ENCODE measurements at places on chromosomes 12 and 14. TPM values are rescaled to one million over a fixed set of nuclear protein-coding genes. Genes with fewer than 3 reads are reported as not detected.

DBX2 gene
- not detected for total RNA-seq

KRT84 gene
- not detected for total RNA-seq

TTC9 gene
- total RNA-seq: not detected

MORN3 gene
- total RNA-seq: not detected

ZNF385A gene
- 1.6 TPM for total RNA-seq

PRORP gene
- 18.2 TPM for total RNA-seq

OR11H6 gene
- not detected for total RNA-seq

TAS2R31 gene
- 0.97 TPM for total RNA-seq

PLCZ1 gene
- not detected for total RNA-seq

DNA sequence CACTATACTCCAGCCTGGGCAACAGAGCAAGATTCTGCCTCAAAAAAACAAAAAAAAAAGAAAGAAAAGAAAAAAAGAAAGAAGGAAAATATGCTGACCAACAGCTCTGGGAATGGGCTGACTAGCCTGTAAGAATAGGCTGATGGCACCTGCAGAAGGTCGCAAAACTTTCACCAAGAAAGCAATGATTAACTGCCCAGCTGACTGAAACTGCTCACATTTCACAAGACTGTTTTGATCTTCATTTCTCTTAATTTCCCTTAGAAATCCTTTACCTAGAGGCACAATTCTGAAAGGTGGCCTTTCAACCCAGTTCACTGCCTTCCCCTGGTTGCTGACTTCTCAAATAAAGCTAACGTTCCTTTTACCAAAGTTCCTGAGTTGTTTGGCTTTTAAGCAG is 12.4 kb downstream of the BEST3 start:
- no peak for DNase-seq
- no peaks in the 10 kb centered on the region for H3K36me3 ChIP-seq
- peaks cover 27% of the 10 kb centered on the region for H3K4me1 ChIP-seq
- H3K4me3 ChIP-seq: no peak overlapping the region

GRCh38 chr12:55718015-55718414 is 2.2 kb downstream of the BLOC1S1 start:
- H3K27me3 ChIP-seq: no peaks in the 10 kb centered on the region
- H3K4me1 ChIP-seq: peaks cover 61% of the 10 kb centered on the region
- no peak for DNase-seq
- H3K27ac ChIP-seq: peak overlapping the region; percentile 90

GRCh38 chr12:52515927-52516831 is 4.0 kb downstream of the KRT5 start:
- H3K4me3 ChIP-seq: no peak overlapping the region
- peaks cover 49% of the 10 kb centered on the region for H3K27me3 ChIP-seq
- no peaks in the 10 kb centered on the region for H3K36me3 ChIP-seq
- no peak overlapping the region for H3K27ac ChIP-seq
- H3K4me1 ChIP-seq: no peaks in the 10 kb centered on the region

- peaks cover 28% of the 10 kb centered on the region for H3K4me1 ChIP-seq
- peak; percentile 67 for DNase-seq
- H3K4me3 ChIP-seq: peak overlapping the region; percentile 75
- H3K27me3 ChIP-seq: no peaks in the 10 kb centered on the region
- H3K27ac ChIP-seq: peak overlapping the region; percentile 88
Measured at GRCh38 chr12:12890543-12891079, 751 bp upstream of the GPRC5A start.

GRCh38 chr12:6700646-6701051 is at the start of gene PIANP:
PIANP (minus strand) TSS chr12:6700815; CDS start chr12:6698061, 2,754 bp downstream.
- H3K27me3 ChIP-seq: peaks cover 27% of the 10 kb centered on the region
- no peaks in the 10 kb centered on the region for H3K4me1 ChIP-seq
- no peaks in the 10 kb centered on the region for H3K36me3 ChIP-seq
- DNase-seq: peak; percentile 73
- no peak within 1 kb of the TSS for H3K27ac ChIP-seq

- 0 out of 2 replicates have a peak, but pooled peaks cover 6% of the 10 kb centered on the region for H3K36me3 ChIP-seq
- peak; percentile 92 for DNase-seq
- H3K4me1 ChIP-seq: peaks cover 18% of the 10 kb centered on the region
- no peaks in the 10 kb centered on the region for H3K27me3 ChIP-seq
- H3K4me3 ChIP-seq: peak overlapping the region; percentile 90
Measured at GRCh38 chr12:12726555-12727093, 9.5 kb downstream of the CDKN1B start.

- H3K27me3 ChIP-seq: no peaks in the 10 kb centered on the region
- no peak overlapping the region for H3K4me3 ChIP-seq
- no peak overlapping the region for H3K27ac ChIP-seq
- H3K4me1 ChIP-seq: peaks cover 5% of the 10 kb centered on the region
Measured at GRCh38 chr14:95464514-95464913, 51.9 kb downstream of the SYNE3 start.

DNA sequence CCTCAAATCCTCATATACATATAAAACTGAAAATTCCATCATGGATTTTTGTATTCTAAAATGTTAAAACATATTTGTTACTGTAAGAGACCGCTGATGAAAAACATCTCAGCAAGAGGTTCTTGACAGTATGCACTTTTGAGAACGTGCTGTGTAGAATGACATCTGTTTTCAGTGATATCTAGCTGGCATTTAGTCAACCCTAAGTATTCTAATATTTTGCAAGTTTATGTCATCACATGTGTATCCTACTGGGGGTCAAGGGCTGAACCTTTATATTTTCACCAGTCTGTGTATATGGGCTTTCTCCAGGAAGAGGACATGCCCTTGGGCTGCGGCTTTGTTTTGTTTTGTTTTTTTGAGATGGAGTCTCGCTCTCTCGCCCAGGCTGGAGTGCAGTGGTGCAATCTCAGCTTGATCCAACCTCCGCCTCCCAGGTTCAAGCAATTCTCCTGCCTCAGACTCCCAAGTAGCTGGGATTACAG is 22.0 kb upstream of the YARS2 start:
- no peaks in the 10 kb centered on the region for H3K36me3 ChIP-seq
- H3K27ac ChIP-seq: no peak overlapping the region
- H3K4me1 ChIP-seq: no peaks in the 10 kb centered on the region
- H3K27me3 ChIP-seq: no peaks in the 10 kb centered on the region

DNA sequence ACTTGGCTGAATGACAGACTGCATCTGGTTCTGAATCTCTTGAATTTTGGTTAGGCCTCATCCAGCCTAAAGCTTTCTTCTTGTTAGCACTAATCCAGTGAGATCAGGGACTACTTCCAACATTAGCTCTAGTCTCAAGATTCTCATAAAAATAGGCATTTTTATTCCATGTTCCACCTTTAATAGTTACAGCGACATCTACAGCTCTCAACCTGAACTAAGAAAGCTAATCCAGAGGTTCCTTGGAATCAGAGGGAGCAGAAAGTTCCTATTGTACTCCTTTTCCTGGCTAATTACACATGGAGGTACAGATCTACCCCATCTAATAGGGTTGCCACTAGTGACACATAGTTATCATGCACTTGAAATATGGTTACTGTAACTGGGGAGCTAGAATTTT is 391.9 kb downstream of the RMST start:
- H3K4me1 ChIP-seq: no peaks in the 10 kb centered on the region
- H3K4me3 ChIP-seq: no peak overlapping the region
- no peaks in the 10 kb centered on the region for H3K36me3 ChIP-seq
- H3K27ac ChIP-seq: no peak overlapping the region
- no peak for DNase-seq

DNA sequence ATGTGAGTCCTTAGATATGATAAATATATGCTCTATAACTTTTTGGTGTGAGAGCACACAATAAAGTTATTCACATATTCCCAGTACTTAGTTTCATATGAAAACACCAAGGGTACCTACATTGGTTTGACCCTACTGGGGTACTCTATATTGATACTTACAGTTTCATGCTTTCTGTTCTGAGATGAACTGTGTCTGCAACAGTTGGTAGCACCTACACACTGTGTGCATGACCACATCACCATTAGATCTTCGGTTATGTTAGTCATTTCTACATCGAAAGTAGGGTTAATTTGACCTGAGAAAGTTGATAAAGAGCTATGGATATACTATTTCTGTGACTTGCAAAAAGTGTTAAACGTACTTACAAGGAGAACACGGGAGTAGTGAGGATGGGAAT is 337.2 kb downstream of the NPAS3 start:
- H3K4me3 ChIP-seq: no peak overlapping the region
- H3K36me3 ChIP-seq: no peaks in the 10 kb centered on the region
- DNase-seq: no peak
- no peak overlapping the region for H3K27ac ChIP-seq
- peaks cover 5% of the 10 kb centered on the region for H3K4me1 ChIP-seq

- no peak overlapping the region for H3K4me3 ChIP-seq
- no peaks in the 10 kb centered on the region for H3K27me3 ChIP-seq
- no peaks in the 10 kb centered on the region for H3K4me1 ChIP-seq
- no peaks in the 10 kb centered on the region for H3K36me3 ChIP-seq
- H3K27ac ChIP-seq: no peak overlapping the region
Measured at GRCh38 chr12:25894759-25895158, 63.7 kb upstream of the RASSF8 start.

GRCh38 chr14:72701605-72702004 is 192.3 kb downstream of the DPF3 start:
- H3K36me3 ChIP-seq: no peaks in the 10 kb centered on the region
- peaks cover 25% of the 10 kb centered on the region for H3K4me1 ChIP-seq
- H3K4me3 ChIP-seq: no peak overlapping the region
- peak overlapping the region; percentile 96 for H3K27ac ChIP-seq
- DNase-seq: peak; percentile 76

GRCh38 chr14:23653051-23653450 is 16.9 kb downstream of the DHRS2 start:
- H3K4me1 ChIP-seq: no peaks in the 10 kb centered on the region
- H3K27ac ChIP-seq: no peak overlapping the region
- peaks cover 3% of the 10 kb centered on the region for H3K27me3 ChIP-seq
- no peaks in the 10 kb centered on the region for H3K36me3 ChIP-seq
- DNase-seq: no peak
- no peak overlapping the region for H3K4me3 ChIP-seq

DNA sequence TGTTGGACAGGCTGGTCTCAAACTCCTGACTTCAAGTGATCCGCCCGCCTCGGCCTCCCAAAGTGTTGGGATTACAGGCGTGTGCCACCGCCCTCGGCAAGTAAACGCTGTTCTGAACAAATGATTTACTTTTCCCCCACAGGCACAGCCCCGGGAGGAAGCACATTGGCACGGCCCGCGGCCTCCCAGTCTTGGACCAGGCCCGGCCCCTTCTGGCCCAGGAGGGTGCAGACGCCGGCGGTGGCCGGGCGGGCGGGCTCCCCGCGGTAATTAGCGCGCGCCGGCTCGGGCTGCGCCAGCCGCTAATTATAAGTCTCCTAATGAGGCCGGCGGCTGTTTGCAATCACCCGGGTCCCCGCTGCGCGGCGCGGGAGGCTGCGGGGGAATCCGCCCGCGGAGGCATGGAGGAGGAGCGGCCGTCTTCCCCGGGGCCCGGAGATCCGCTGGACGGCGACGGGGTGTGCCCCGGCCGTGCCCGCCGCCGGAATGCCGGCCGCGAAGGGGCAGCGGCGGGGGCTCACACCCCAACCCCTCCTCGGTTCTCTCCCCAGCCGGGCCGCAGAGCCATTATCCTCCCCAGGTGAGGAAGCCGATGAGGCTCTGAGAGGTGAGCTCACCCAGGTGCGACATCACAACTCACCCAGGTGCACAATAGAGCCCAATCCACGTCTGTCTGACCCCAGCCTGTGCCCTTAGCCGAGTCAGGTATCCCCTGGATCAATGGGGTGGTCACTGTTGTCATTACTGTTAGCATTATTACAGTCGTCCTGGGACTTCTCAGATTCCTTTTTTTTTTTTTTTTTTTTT is 3.3 kb upstream of the POP5 start:
- H3K27me3 ChIP-seq: no peaks in the 10 kb centered on the region
- H3K36me3 ChIP-seq: no peaks in the 10 kb centered on the region
- H3K4me1 ChIP-seq: peaks cover 7% of the 10 kb centered on the region
- H3K4me3 ChIP-seq: peak overlapping the region; percentile 68
- no peak overlapping the region for H3K27ac ChIP-seq
- peak; percentile 58 for DNase-seq

- H3K36me3 ChIP-seq: peaks cover 55% of the 10 kb centered on the region
- peak overlapping the region; percentile 64 for H3K4me3 ChIP-seq
- peak overlapping the region; percentile 90 for H3K27ac ChIP-seq
- no peaks in the 10 kb centered on the region for H3K27me3 ChIP-seq
- H3K4me1 ChIP-seq: peaks cover 40% of the 10 kb centered on the region
Measured at GRCh38 chr12:107748472-107748871, 12.5 kb downstream of the PRDM4 start.

DNA sequence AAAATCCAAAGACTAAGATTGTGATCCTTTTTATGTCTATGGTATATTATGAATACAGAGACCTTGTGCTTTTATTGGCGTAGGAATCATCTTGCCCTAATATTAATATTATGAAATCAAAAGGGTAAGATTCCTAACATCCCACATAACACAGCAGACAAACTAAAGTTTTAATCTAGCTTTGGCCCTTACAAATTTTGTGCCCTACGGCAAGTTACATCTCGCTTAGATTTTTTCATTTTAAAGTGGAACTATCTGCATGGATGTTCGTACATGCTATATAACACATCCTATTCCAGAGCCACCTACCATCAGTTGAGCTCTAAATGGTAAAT is 217 bp upstream of the SMIM10L1 start:
- peaks cover 20% of the 10 kb centered on the region for H3K4me1 ChIP-seq
- peak overlapping the region; percentile 83 for H3K27ac ChIP-seq
- H3K27me3 ChIP-seq: no peaks in the 10 kb centered on the region
- DNase-seq: no peak

GRCh38 chr12:17016116-17016864 is 410.3 kb upstream of the LMO3 start:
- H3K36me3 ChIP-seq: no peaks in the 10 kb centered on the region
- DNase-seq: no peak
- H3K4me3 ChIP-seq: no peak overlapping the region
- H3K27ac ChIP-seq: no peak overlapping the region
- no peaks in the 10 kb centered on the region for H3K4me1 ChIP-seq
- H3K27me3 ChIP-seq: no peaks in the 10 kb centered on the region

GRCh38 chr12:63362166-63362565 is 211.2 kb upstream of the AVPR1A start:
- DNase-seq: no peak
- no peaks in the 10 kb centered on the region for H3K27me3 ChIP-seq
- H3K4me3 ChIP-seq: no peak overlapping the region
- H3K36me3 ChIP-seq: no peaks in the 10 kb centered on the region
- H3K27ac ChIP-seq: no peak overlapping the region

- no peak overlapping the region for H3K27ac ChIP-seq
- peak; percentile 74 for DNase-seq
- no peak overlapping the region for H3K4me3 ChIP-seq
- H3K4me1 ChIP-seq: peaks cover 7% of the 10 kb centered on the region
- no peaks in the 10 kb centered on the region for H3K27me3 ChIP-seq
Measured at GRCh38 chr12:8077207-8077606, 4.9 kb upstream of the NECAP1 start.

- no peaks in the 10 kb centered on the region for H3K4me1 ChIP-seq
- no peaks in the 10 kb centered on the region for H3K36me3 ChIP-seq
- no peak for DNase-seq
- no peak overlapping the region for H3K4me3 ChIP-seq
- no peak overlapping the region for H3K27ac ChIP-seq
Measured at GRCh38 chr14:74309125-74310022, 6.6 kb upstream of the ABCD4 start.

DNA sequence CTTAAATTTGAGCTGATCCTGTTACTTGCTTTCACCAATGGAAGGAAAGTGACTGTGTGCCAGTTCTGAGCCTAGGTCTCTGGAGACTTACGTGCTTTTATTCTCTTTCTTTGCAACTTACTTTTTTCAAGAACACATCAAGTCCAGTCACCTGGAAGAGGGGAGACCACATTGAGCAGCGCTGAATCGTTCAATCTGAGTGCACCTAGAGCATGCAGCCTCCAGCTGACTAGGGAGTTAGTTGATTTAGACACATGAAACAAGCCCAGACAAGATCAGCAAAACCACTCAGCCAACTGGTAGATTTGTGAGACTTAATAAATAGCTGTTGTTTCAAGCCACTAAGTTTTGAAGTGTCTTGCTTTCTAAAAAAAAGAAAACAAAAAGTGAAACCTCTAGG is 1014.8 kb upstream of the FBXO33 start:
- no peaks in the 10 kb centered on the region for H3K27me3 ChIP-seq
- no peaks in the 10 kb centered on the region for H3K36me3 ChIP-seq
- H3K4me3 ChIP-seq: no peak overlapping the region
